Activated CD4-positive, alpha-beta T cell treated with anti-CD3 and anti-CD28 coated beads, Interleukin-2, amount 10 ng/mL, durations not matched to agents 24 days and 14 days (primary cell): ENCODE measurements at places on chromosomes 16 and 17.

DNA sequence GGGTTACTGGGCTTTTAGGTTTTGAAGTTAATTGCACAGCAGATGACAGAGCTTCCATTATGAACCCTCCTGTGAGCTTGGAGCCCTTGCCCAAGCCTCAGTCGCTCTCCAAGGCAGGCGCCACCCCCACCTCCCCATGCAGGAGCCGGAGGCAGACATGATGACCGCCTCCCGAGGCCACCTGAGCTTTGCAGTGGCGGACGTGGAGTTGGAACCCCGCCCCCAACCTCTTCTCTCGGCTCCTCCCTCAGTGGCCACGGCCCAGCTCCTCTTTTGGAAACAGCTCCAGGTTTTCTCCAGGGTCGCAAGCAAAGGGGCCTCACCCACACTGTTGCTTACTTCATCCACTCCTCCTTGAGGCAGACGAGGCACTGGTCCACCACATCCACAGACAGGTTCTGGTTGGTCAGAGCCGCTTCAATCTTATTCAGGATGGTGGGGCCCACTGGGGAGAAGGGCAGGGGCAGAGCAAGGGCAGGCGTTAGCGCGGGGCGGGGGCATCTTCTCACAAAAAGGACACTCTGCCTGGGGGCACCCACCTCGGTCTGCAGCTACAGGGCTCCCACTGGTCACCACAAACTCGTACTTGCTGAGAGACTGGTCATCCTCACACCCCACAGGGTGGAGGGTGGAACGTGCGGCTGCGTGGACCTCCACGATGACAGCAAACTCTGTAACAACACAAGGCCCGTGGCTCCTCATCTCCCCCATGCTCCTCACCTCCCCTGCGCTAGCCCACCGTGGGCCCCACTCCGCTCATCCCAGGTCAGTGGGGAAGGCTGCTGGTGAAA, 8.7 kb upstream of the PLD6 start:
- no peak for DNase-seq

DNA sequence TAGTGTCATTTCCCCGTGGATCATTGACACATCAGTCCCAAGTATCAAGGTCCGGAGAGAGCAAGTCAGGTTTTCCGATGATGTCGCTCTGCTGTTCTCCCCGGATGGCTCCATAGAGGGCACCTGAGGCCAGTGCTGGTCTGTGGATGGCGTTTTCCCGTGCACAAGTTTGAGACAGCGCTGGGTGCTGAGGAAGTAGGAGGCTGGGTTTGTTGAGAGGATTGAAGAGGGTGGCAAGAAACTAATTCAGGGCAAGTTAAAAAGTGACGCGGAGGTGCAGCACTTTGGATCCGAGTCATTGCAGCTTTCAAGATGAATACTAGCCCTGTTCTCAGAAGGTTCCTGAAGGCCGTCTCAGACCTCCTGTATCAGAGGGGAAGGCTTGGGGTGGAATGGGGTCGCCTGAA, 7.7 kb downstream of the NUBP1 start:
- DNase-seq, result no peak

DNA sequence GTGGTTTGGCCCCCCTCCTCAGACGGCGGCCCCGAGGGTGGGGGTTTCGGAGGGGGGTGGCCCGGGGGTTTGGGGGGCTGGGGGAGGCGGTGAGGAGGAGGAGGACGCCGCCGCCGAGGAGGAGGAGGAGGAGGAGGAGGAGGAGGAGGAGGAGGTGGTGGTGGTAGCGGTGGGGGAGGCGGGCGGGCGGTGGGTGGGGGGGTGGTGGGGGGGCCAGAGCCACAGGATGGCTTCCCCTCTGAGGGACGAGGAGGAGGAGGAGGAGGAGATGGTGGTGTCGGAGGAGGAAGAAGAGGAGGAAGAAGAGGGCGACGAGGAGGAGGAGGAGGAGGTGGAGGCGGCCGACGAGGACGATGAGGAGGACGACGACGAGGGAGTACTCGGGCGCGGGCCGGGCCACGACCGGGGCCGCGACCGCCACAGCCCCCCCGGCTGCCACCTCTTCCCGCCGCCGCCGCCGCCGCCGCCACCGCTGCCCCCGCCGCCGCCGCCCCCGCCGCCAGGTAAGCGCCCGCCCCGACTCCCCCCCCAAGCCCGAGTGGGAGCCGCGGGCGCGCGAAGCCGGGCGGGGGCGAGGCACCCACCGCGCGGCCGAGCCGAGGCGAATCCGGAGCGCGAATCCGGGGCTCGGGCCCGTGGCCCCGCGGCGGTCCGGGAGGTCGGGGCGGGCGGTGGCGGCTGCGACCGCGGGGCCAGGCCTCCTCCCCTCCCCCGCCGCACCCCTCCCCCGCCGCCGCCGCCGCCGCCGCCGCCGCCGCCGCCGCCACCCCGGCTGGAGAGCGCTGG, 3.8 kb upstream of the CHD3 start:
- peak; percentile 80 for DNase-seq

DNA sequence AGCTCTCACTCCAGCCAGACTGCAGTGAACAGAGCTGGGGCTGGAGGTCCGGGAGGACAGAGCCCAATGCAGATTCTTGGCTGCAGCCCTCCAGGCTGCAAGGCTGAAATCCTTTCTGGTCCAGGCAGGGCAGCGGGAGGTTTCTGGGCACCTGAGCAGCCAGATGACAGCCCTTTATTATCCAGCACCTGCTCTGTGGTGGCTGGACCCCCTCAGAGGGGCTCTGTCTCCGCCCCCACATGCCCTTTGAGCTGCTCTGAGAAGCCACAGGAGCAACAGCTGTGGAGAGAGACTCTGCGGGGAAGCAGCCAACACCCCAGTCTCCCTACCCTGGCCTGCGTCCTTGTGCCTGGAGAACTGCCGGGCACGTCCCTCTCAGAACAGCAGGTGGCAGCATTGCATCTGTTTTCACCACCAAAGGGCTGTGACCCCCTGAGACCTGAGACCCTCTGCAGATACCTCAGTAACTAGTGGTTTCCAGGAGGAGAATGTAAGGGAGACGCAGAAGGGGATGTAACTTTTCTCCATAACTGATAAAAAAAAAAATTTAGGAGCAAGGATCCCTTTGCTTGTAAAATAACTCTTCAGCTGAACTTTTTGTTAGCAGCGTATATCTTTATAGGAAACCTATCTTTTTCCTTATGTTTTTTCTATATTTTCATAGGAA, 3.7 kb upstream of the CNP start:
- peak; percentile 93 for DNase-seq
